Activated CD4-positive, CD25-positive, alpha-beta regulatory T cell treated with anti-CD3 and anti-CD28 coated beads, Interleukin-2, amount 50 U/mL, for 72 hours (primary cell): ENCODE measurements at places on chromosomes 2 and 18.

DNA sequence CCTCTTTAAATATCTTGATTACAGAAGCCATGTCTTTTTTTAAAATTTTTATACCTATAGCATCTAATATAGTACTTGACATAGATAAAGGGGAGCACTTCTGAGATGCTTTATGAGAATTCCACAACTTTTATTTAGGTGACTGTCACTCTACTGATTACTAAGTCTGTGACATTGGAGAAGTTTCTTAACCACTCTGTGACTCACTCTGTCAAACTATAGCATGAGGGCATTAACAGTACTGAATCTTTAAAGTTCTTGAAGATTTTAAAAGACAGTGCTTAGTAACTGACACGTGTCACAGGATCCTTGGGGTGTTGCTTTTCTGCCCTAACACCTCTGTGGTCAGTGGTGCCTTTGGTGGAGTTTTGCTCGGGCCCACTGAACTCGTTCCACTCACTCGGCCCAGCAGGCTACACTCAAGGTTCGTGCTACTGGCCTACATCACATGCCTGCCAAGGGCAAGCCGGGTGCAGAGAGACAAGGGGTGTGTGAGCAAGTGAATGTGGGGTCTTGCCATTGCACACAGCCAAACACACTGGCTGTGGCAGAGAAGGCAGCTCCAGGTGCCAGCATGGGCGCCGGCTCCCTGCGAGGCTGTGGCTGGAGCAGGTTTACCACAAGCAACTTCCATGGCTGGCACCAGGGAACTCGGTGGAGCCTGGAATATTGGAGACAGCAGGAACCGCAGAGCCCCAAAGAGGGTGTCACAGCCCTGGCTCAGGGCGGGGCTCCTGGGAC is 734.0 kb upstream of the CDH7 start:
- no peak for DNase-seq

- DNase-seq, result no peak
Measured at GRCh38 chr2:46960618-46961017, 45.0 kb upstream of the MCFD2 start.

DNA sequence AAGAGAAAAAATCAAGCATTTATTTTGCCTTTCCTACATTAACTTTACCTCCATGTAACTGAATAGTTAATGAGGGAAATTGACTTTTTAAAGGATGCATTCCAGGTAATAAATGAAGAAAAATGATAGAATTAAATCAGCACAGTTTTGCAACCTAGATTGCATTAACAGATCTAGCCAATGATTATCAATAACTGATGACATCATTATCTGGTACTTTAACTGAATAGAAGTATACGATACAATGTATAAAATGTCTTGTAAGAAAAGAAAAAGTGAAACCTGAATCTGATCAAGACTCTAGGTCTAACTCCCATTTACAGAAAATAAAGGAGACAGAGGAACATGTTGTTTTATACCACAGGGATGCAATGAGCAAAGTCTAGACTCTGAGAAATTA is 126.0 kb upstream of the XPO1 start:
- DNase-seq, result no peak

GRCh38 chr2:138712212-138712979 is 67.8 kb downstream of the NXPH2 start:
- no peak for DNase-seq

DNA sequence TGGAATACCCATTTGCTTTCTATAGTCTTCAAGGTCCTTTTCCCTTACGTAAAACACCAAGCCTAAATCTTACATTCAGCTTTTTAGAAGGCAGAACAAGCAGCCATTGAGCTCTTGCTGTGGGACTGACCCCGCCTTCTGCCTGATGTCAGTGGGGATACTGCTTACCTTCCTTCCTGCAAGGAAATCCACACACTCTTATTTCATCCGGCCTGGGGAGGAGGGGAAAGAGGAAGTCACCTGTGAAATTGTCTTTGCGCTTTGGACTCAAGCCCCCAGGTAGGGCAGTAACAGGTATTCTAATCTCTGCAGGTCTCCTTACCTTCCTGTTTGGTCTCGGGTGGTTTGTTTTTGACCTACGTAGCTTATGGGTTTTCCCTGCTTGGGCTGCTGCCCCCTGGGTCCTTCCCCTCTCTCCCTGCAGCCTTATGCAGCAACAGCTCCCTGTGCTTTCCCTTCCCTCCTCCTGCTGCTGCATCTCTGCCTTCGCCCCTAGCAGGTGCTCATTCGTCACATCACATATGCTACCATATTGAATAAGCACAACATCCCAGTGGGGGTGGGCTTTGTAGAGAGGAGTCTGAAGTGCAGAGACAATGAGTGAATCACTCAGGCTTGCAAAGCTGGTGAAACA is 402.5 kb upstream of the TRIB2 start:
- DNase-seq, result no peak

DNA sequence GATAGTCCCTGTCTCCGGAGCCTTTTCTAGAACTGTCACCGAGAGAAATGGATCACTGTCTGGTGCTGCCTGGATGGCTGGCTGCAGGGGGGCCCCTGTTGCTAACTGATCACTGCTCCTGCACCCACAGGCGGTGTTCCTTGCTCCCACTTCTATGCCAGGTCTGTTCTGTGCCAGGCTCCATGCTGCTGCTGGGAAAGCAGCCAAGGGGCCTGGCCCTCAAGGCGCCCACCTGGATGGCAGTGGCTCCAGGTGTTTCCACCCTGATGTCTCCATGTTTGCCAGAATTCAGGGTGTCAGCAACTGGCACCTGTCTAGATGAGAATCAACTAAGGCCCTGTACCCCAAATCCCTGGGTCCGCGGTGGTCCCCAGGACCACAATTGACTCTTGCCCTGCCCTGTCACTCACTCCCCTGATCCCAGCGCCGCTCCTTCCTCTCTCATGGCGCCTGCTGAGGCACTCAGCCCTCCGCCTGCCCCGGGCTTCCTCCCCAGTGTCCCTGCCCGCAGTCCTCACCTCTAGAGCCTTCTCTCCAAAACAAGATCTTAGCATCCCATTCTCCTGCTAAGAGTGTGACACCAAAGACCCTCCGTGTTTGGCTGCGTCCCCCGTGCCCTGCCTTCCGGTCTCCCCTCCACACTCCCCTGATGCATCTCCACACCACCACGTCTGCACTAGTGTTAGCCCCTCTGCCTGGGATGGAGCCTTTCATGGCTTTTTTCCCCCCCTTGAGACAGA is 72.5 kb upstream of the OTOF start:
- DNase-seq, result no peak

DNA sequence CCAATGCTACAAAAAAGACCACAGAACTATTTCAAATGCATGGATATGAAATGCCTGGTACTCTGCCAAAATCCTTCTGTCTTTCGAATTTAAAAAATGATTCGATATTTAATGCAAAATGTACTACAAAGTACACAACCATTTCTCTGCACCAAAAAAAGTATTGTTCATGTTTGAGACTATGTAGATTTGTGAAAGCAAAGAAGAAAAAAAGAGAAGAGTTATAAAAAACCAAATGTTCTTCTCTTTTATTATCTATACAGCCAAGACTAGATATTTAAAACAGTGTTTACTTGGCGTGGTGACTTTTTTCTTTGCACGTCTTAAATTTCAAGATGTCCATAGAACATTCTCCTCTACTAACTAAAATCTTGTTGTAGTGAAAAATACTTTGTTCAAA is 89.2 kb downstream of the DTNA start:
- DNase-seq, result no peak

- DNase-seq, result no peak
Measured at GRCh38 chr2:217337771-217338170, 477.9 kb upstream of the TNP1 start.

- no peak for DNase-seq
Measured at GRCh38 chr18:21362831-21363230, 120.8 kb downstream of the GREB1L start.

- no peak for DNase-seq
Measured at GRCh38 chr2:52597346-52597745, 1170.3 kb upstream of the CHAC2 start.

- no peak for DNase-seq
Measured at GRCh38 chr18:21672521-21673267, 31.9 kb downstream of the ABHD3 start.

DNA sequence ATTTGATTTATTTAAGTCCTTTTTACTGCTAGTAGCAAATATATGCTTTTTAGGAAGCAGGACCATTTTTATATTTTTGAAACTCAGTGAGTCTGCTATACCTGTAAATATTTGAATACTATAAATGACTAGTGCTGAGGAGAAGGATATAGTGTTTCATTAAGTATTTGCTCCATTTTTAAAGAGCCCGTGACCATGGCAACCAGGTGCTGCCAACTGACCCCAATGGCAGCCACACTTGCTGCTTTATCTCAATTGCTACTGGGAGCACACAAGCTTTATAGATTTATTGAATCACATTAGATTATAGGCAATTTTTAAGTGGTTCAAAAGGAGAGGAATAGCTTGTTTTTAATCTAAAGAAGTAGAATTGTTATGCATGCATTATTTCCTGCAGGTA is 142.0 kb downstream of the SCG2 start:
- no peak for DNase-seq

DNA sequence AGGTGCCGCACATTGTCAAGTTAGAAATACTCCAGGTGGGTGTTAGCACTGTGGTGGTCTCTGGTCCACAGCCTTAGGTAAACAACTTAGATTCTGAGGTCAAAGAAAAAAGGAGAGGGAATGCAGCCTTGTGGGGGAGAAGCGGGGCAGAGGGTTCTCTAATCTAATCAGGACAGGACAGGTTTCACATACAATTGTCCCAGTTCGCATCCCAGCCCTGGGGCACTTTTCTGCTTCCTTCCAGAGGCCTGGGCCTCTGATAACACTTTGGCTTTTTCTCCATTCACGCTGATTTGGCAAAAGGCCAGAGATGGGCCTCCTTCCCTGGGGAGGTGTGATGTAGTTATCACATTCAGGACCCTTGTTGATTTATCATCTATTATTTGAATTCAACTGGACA is 32.5 kb downstream of the SLC1A4 start:
- no peak for DNase-seq

- no peak for DNase-seq
Measured at GRCh38 chr2:99677814-99678213, 188.0 kb upstream of the REV1 start.

DNA sequence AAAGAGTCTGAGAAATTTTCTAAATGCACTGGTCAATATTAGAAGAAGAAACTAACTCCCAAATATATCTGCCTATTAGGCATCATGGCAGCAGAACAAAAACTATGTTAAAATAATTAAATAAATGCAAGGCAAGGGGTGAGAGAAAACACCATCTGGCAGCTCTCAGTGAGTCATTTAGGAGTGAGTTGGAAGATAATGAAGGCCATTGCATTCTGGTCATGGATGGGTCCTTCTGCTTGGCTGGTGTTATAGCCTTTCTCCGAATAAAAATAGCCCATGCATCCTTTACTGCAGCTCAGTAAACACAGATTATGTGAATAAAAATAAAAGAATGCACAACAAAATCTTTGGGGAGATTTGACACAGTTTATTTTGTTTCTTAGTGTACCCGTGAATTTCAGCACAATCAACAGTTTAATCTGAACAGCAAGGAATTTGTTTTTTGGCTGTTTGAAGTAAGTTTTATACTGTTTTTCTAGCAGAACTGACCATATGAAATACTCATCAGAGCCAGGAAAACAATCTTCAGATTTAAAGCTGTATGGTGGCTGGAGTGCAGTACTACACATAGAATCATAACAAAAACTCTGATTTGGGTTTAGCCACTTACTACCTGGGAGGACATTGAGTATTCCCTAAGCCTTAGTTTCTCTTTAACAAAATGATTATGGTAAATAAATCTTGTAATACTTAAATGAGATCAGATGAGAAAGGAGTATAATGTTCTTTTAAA is 225.1 kb upstream of the ITGA4 start:
- DNase-seq, result no peak

- DNase-seq, result no peak
Measured at GRCh38 chr2:33784488-33784887, 185.4 kb upstream of the FAM98A start.

- no peak for DNase-seq
Measured at GRCh38 chr2:5353565-5353964, 338.6 kb upstream of the SOX11 start.

GRCh38 chr2:238947920-238948710 is 100.2 kb downstream of the TWIST2 start:
- DNase-seq, result no peak

GRCh38 chr2:218290316-218291261 is 1.7 kb downstream of the TMBIM1 start:
- no peak for DNase-seq

- DNase-seq, result no peak
Measured at GRCh38 chr2:20033322-20033721, 18.1 kb downstream of the LAPTM4A start.

DNA sequence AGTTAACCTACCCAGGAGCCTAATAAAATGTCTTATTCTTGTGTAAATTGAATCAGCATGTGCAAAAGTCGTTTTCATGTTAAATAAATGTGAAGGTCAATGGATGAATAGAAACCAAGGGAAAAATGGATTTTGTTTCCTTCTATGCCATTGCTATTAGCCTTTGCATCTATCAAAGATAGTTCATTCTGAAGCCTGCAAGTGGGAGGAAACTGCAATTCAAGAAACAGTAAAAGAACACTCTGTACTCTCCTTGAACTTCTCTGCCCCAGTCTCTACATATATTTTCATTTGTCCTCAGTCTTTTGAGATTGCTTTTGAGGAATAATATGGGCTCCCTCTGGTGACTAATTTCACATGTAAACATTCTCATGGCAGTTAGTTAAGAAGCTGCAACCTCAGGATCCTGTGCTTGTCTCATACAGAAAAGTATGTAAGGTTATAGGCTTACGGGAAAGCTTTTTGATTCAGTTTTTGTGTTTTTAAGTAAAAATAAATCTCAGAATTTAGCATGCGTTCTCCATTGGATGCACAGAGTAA is 1590.0 kb upstream of the LRRTM1 start:
- DNase-seq, result no peak

DNA sequence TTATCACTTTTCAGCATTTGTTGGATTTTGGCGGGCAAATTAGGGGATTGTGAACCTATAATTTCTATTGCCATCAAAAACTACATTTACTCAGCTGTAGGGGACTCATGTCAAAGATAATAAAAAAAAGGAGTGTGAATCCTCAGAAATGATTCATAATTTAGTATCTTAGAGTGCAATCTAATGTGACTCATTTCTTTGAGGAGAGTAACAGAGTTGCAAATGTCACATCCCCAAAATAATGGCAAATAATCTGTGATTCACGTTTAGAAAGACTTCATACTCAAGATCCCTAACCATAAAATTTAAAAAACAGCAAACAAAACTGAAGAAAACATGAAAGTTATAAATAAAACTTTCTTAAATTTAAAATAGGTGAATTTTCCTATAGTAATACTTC is 373.0 kb downstream of the CDH2 start:
- DNase-seq, result no peak

DNA sequence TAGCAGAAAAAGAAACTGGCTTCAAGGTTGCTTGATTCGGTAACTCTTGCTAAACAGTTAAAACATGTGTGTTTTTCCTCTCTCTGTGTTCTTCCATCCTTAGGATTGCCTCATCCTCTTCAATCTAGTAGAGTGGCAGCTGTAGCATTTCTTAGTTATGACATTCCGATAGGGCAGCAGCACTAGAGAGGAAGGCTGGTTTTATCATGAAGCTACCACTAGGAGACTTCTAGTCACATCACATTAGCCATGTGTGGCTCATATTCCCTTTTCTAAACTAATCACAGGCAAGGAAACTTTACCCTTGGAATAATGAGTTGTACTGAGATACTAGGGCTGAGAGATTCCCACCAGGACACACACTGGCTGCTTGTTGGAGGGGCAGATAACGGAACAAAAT is 187.6 kb downstream of the DOK6 start:
- no peak for DNase-seq

GRCh38 chr2:25972049-25972823 is 10.1 kb downstream of the KIF3C start:
- DNase-seq, result no peak

- DNase-seq, result no peak
Measured at GRCh38 chr2:152740743-152741328, 22.4 kb downstream of the ARL6IP6 start.
